Activated CD8-positive, alpha-beta memory T cell treated with anti-CD3 and anti-CD28 coated beads for 1 hour (primary cell): ENCODE measurements at places on chromosomes 1 and 21.

DNA sequence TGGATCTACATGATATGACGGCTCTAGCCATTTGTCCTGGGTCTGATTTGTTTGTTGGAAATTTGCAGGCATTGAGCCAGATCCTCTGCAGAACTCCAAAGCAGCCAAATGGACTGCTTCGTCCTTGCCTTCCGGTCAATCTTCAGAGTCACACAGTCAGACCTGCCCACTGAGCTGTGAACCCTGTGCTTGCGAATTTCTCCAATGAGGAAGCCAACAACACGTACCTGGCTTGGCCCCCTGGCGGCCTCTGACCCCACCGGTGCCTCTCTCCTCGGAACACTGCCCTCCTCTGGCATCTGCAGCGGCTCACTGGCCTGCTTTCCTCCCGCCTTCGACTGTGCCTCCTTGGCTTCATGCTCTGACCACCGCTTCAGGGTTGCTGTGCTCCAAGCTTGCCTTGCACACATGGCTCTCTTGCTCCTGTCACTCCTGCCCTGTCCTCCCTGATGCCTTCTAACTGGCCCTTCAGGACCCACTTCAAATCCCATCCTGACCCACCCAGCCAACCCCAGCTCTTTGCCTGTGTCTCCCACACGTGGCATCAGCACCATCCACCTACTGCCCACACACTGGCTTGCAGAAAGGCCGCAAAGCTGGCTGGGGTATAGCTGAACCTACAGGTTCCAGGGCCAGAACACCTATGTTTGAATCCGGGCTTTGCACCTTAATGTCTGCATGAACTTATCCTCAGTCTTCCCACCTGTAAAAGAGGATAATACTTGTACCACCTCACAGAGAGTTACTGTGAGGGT lies 128.2 kb downstream of the KCNN3 start:
- no peak for DNase-seq

- peak; percentile 8 for DNase-seq
Observed at GRCh38 chr1:184465489-184466146, 78.8 kb downstream of the C1orf21 start.

DNA sequence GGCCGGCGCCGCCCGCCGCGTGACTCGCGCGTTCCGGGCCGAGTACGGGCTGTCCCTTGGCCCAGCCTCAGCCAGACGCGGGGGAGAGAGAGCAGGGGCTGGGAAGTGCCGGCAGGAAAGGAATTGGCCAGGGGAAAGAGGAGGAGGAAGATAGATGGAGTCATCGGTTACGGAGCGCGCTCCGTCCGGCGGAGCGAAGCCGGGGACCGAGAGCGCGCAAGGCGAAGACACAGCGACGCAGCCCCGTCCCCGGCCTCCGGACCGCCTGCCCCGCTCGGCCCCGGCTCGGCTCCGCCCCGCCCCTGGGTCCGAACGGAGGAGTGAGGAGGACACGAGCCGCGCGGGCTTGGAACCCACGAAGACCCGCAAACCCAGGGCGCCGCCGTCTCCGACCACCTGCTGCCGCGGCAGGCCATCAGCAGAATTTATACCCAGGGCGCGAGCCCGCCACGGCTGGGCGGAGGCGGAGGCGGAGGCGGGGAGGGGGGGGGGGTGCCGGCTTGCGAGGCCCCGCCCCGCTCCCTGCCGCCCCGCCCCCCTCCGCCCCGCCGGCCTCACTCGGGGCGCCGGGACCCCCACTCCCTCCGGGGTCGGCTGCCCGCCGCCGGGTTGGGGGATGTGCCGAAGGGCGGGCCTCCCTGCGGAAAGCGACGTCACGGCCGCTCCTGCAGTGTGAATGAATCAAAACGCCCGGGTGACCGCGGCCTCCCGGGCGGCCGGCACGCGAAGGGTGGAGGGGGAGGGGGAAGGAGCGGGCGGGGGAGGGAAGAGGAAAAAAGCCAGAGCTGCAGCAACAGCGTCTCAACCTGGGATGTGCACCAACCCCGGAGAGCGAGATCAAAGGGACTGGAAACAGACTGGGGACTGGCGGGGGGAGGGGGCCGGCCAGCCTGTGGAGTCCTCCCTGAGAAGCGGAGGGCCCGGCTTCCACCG lies at the start of gene LHX4:
LHX4 (plus strand) TSS at position 782 of the 933 bp plus-strand sequence. CDS start 266 bp downstream, outside the sequence.
- DNase-seq = no peak

DNA sequence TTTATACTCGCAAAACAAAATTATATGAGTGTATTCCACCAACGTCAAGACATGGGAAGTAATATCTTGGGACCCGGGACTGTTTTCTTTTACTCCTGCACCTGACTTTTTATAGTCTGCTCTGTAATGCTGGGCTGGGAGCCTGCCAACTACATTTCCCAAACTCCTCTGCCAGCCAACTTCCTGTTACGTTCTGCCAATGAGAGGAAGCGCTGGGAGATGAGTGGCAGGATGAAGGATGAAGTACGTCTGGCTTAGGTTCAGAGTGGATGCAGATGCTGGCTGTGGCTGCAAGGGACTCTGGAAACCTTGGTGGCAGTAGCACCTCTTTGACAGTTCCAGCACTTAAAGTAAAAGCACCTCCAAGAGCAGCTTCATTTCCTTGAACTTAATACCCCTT lies 59.6 kb downstream of the USP24 start:
- DNase-seq = no peak

DNA sequence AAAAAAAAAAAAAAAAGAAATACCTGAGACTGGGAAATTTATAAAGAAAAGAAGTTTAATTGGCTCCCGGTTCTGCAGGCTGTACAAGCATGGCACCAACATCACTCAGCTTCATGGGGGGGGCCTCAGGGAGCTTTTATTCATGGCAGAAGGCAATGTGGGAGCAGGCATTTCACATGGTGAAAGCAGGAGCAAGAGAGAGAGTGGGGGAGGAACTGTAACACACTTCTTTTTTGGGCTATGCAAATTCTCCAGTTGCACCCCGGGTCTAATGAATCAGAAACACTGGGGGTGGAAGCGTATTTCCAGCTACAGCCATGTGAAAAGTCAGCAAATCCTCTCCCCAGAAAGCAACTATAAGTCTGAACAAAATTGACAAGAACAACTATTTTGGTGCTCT lies 11.8 kb upstream of the SOD1 start:
- no peak for DNase-seq

DNA sequence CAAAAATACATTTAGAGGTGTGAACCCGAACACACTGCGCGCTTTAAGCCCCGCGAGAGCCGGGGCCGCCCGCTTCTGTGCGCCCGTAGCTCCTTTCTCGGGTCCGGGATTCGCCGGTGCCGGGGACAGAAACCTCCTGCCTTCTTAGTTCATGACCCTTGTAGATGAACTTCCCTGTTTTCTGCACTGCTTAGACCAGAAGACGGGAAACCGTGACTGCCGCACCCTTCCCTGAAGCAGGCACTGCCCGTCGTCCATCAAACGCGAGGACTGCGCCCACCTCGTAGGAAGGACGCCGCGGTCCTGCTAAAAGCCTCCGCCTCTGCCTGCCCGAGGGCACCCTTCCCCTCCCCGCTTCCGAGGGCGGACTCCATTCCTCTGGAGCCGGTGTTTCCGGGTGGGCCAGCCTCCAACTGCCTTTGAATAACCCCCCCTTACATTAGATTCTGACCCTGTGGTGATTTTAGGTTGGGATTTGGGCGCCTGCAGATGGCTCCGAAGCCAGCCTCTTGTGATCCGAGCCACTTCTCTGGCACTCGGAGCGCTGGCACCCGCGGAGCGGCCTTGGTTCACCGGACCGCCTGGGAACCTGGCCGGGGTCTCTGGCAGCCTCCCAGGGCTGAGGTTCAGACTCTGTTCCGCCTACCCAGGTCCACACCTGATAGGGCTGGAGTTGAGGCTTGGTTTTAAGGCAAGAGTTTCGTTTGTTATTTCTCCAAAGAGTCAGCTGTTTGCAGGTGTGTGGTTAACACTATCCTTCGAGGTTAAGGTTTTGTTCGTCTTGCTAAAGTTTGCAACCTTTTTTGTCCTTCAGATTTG lies 1.2 kb upstream of the PTTG1IP start:
- no peak for DNase-seq

GRCh38 chr1:19477284-19478249 lies 7.8 kb downstream of the CAPZB start:
- DNase-seq = no peak

GRCh38 chr1:9308236-9308785 lies 15.6 kb downstream of the SPSB1 start:
- no peak for DNase-seq

DNA sequence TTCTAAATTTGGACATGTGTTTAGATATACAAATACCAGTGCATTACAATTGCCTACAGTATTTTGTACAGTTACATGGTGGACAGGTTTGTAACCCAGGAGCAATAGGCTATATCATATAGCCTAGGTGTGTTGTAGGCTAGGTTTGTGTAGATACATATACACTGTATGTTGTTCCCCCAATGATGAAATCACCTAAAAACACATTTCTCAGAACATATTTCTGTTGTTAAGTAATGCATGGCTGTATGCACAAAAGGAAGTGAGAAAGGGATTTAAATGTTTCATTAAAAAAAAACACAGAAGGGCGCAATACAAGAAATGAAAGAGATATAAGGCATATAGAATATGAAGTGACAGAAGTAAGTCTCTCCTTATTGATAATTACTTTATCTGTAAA lies 32.0 kb downstream of the S100B start:
- DNase-seq = no peak

DNA sequence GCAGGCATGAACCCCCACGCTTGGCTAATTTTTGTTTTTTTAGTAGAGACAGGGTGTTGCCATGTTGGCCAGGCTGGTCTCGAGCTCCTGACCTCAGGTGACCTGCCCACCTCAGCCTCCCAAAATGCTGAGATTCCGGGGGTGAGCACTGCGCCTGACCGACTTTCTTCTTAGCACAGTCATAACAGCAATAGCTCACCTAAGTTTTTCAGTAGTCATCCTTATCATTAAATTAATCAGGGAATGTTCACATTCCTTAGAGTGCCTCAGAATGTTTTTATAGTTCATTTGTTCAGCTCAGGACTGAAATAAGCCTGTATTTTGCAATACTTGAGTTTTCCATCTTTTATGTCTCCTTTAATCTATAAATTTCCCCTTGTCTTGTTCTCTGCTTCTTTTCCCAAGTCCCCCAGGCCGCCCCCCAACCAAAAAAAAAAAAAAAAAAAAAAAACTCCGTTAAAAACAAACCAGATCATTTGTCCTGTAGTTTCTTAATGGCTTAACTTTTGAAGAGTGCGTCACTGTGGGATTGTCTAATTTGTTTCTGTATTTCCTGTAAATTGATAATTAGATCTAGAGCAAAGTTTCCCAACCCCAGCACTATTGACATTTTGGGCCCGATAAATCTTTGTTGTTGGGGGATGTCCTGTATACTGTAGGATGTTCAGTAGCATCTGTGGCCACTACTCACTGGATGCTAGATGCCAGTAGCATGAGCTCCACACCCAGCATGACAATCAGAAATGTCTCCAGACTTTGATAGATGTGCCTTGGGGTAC lies 120.7 kb downstream of the ITSN1 start:
- no peak for DNase-seq

GRCh38 chr1:229689273-229689672 lies 63.2 kb downstream of the URB2 start:
- no peak for DNase-seq

GRCh38 chr1:210129759-210130158 lies 102.8 kb upstream of the SERTAD4 start:
- no peak for DNase-seq

DNA sequence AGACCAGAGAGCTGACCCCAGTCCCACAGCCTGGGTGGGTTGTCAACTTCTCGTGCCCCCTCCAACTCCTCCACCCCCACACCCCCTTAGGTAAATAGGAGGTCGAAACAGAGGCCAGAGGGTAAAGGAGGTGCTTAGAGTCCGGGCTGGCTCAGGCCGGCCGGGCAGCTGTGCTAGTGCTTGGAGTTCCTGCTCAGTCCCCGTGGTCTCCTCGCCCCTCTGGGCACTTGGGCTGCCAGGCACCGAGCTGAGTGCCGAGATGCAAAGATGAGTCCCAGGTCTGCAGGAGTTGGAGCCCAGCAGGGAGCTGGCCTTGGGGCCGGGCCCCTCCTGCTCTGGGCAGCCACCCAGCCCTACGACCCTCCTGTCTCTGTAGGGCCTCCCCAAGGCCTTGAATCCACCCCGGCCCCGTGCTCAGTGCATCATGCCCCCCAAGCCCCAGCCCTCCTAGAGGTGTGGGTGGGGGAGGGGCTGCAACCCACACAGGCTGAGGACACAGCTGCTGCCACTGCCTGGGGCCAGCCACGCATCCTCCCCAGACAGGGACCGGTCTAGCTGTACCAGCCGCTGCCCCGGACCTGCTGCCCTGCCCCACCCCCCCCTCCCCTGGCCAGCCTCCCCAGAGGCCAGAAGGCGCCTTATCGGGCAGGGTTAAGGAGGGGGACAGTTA lies 1.9 kb downstream of the SMIM1 start:
- DNase-seq = no peak

- no peak for DNase-seq
Observed at GRCh38 chr21:26801498-26801897, 43.7 kb downstream of the ADAMTS1 start.

DNA sequence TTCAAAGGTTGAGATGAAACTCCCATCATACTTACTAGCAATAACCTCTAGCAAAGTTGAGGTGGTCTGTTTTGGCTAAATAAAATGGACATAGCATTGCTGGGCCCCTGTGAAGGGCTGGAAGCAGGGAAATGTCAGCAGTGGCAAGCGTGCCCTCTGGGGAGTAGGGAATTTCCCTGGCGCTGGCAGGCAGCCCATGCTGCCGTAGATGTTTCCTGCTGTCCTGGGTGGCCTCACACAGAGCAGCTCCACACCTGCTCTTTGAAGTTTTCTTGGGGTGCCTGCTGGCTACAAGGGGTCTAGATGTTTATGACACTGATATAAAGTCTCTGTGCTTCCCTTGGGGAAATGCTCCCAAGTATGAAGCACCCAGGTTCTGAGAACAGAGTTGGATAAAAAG lies 30.2 kb downstream of the ADARB1 start:
- no peak for DNase-seq

GRCh38 chr1:15455522-15455921 lies 1.0 kb upstream of the CELA2A start:
- no peak for DNase-seq

GRCh38 chr1:5253036-5253435 lies 598.6 kb downstream of the AJAP1 start:
- DNase-seq = no peak

DNA sequence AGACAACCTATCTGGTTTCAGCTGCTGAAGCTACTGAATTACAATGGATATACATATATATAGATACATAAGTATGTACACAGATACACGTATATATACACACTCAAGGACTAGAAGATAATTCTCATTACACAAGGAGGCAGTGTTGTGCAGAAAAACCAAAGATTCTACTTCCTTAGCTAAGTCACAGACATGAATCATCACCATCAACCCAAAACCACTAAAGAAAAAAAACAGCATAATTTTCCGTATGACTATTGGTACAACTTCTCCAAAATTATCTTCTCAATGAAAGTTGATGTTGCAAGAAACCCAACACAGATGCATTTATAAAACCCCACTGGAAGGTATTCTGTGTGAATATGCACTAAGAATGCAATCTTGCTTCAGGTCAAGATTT lies 36.8 kb upstream of the RPF1 start:
- DNase-seq = no peak
